ENCODE measurements at places on chromosomes 2 and 18.

- no peak for DNase-seq
These were observed 83.1 kb downstream of the VWA3B start for GRCh38 chr2:98170076-98170475.

GRCh38 chr2:86441392-86441881, 266 bp downstream of the KDM3A start:
- no peak for DNase-seq

DNA sequence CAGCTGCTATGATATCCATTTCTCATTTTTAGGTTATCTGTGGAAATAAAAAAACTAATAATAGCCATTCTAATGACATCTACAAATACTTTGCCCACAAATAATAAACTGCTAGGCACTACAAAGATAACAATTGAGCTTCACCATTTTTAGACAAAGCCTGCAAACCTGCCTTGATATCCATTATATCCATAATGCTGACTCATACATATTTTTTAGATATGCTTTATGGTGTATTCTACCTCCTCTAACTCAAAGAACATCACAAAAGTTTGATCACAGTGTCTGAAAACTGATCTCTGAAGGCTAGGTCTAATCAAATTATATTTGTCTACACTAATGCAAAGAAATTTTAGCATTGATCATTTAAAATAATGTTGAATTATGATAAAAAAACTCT, 138.4 kb downstream of the HNMT start:
- DNase-seq = no peak

GRCh38 chr2:109457794-109458193, 156.0 kb downstream of the SEPTIN10 start:
- DNase-seq = no peak

- DNase-seq = no peak
These were observed 42.8 kb upstream of the RAB31 start for GRCh38 chr18:9665314-9665713.

GRCh38 chr18:26532367-26533340, 15.7 kb downstream of the KCTD1 start:
- DNase-seq = no peak

DNA sequence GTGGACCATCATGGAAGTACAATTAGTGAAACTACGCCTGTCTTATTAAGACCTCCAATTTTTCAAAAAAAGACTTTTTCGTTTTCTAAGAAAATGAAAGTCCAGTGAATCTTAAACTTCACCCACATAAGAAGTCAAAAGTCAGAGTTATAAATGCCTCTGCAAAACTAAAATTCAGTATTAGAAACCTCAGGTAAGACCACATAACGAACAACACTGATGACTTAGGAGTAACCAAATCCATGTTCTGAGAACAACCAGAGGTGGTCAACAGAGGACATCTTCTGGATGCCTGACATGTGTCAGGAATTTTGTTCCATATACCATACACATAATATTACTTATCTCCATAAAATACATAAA, 62.4 kb downstream of the RPL31 start:
- no peak for DNase-seq

All from anterior cingulate cortex (tissue), 58 donors.